Suppressor macrophage treated with lipopolysaccharide for 4 hours (primary cell): ENCODE measurements at places on chromosomes 5 and 9.

GRCh38 chr9:96139592-96140295 is 162.2 kb downstream of the HSD17B3 start:
- peak; percentile 75 for DNase-seq

DNA sequence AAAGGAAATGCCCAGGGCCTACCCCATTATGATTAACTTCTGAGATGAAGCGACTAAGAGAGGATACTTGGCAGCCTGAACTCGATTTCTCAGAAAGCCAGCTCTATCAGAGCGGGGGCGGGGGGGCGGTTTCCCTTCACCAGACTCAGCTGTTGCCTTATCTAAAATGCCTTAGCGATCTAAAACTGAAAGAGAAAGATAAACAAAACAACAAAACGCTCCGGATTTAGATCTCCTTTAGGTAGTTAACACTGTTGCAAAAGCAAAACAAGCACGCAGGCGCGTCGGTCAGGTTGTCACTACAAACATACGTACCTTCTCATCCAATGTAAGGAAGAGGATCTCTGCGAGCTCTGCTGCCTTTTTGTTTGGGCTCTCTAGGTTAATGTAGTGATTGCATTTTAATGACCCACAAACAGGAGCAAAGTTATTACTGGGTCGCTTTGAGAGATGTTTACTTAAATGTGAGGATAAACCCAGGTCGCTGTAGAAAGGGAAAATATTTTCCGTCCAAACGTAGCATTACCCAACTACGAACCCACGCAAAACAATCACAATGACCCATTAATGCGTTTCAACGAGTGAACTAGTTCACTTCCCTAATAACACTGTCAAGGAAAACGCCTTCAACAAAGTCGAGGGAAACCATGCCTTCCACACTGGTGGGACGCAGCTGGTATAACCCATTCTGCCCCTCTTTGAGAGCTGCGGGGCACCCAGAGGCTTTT is 982 bp downstream of the EPB41L4A start:
- DNase-seq = peak; percentile 58

GRCh38 chr5:10836986-10837385 is 76.0 kb upstream of the DAP start:
- DNase-seq = no peak

GRCh38 chr5:35359859-35360258 is 129.6 kb upstream of the PRLR start:
- no peak for DNase-seq

DNA sequence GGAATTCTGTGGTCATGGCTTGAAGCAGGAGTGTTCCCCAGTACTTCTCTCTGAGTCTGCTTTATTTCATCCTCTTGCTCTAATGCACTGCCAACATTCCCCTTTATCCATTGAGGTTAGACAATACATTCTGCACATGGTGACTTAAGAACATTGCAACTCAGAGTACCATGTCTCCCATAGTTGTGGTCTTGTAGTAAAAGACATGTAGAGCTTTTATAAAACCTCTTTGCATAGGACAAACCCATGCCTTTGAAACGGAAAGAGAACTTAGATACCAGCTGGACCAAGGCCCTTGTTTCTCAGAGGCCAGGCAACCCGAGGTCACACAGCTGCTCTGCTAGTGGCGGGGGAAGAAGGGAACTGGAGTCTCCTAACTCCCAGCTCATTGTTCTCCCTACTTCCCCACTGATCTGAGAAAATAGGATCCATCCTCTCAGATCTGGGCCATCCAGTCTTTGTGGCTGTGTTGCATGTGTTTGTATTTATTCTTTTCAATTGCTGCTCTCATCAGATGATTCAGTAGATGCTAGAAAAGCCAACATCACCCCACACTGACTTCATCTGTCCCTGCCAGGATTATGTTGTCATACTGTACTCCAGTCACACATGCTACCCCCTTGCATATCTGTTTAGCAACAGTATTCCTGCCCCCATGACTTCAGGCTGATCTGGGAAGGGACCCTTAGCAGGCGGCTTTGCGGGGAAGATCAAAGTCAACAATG is 236.9 kb downstream of the SAXO1 start:
- DNase-seq = no peak

DNA sequence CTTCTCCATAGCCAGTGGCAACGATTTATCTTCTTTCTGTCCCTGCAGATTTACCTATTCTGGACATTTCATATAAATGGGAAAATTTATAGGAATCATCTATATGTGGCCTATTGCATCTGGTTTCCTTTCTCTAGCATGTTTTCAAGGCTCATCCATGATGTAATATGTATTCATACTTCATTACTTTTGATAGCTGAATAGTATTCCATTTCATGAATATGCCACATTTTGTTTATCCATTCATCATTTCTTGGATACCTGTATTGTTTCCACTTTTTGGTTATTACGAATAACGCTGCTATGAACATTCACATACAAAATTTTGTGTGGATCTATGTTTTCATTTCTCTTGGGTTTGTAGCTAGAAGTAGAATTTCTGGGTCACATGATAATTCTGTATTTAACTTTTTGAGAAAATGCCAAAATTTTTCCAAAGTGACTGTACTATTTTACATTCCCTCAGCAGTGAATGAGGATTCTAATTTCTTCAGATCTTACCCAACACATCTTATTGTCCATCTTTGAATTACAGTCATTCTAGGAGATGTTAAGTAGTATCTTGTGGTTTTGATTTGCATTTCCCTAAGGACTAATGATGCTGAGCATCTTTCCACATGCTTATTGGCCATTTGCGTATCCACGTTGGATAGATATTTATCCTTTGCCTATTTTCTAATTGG is 3.6 kb downstream of the IARS1 start:
- no peak for DNase-seq

- no peak for DNase-seq
Observed at GRCh38 chr9:91202736-91203283, 158.9 kb downstream of the AUH start.
